ENCODE measurements at places on chromosomes 2 and 18.

DNA sequence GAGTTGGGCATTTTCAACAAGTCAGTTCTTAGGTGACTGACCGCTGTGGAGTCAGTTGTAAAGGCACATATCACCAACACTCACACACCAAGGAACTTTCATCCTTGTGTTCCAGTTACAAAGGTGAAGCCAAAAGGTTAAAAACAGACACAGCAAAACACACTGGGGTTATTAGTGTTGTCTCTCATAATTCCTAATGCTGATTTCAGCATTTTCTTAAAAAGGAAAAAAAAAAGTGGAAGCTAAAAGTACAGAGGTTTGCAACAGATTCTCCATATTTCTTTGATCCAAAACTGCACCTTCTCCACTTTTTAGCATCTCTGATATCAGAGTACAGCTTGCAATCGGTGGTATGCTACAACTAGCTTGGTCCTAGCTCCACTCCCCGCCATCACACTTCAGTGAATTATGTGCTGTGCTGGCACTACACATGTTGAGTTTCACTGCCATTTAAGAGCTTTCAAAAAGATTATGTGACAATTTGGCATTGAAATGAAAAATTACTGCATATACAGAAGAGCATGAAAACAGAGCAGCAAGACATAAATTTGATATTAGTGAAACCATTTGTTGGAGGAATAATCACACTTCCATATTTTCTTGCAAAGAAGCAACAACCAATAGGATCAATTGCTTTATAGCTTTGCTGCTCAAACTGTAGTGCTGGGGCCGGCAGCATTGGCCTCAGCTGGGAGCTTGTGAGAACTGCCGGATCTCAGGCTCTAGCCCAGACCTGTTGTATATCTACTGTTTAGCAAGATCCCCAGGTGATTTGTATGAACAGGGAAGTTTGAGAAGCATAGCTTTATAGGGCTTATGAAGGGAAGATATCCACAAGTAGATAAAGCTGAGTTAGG is 62.3 kb upstream of the DAPL1 start:
- no peak for DNase-seq

DNA sequence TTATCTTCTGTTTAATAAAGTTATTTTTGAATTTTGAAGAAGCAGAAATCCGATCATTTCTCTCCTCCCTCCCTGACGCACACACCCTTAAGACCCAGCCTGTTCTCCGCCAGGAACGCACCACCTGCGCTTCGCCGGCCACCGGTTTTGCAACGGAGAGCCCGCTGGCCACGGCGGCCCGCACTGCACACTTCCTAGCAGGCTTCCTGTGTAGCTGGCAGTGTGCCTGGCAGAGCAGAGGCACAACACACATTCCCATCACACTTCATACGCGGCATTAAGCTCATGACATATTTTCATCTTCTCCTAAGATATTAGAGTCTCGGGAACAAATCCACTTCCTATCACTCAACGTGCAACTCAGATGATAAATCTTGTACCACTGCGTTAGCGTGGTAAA is 148.0 kb downstream of the HDAC4 start:
- no peak for DNase-seq

GRCh38 chr2:7053650-7054265 is 136.5 kb downstream of the RNF144A start:
- DNase-seq, result no peak

DNA sequence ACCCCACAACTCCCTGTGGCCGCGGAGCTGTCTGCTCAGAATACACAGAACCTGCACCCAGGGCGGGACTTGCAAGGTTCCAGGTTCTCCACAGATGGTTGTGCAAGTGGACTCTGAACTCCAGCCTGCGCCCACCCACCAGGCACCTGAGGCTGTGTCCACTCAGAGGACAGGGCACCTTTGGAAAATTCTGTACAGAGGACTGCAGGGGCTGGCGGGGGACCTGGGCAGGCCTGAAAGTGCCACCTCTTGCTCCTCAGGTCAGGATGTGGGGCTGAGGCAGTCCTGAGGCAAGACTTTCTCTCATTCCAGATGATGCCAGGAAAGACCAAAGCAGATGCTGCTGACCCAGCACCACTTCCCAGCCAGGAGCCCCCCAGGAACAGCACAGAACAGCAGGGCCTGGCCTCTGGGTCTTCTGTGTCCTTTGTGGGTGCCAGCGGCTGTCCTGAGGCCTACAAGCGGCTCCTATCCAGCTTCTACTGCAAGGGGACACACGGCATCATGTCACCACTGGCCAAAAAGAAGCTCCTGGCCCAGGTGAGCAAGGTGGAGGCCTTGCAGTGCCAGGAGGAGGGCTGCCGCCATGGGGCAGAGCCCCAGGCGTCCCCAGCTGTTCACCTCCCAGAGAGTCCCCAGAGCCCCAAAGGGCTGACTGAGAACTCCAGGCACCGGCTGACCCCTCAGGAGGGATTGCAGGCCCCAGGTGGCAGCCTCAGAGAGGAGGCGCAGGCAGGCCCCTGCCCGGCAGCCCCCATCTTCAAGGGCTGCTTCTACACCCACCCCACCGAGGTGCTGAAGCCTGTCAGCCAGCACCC is 14.4 kb downstream of the ARID5A start:
- no peak for DNase-seq

- DNase-seq, result no peak
These were observed 62.7 kb upstream of the CAPN13 start for GRCh38 chr2:30869988-30870387.

- DNase-seq, result no peak
These were observed 24.4 kb upstream of the TEX44 start for GRCh38 chr2:231568098-231568784.

GRCh38 chr2:34670482-34670881 is 1071.4 kb upstream of the FAM98A start:
- no peak for DNase-seq

DNA sequence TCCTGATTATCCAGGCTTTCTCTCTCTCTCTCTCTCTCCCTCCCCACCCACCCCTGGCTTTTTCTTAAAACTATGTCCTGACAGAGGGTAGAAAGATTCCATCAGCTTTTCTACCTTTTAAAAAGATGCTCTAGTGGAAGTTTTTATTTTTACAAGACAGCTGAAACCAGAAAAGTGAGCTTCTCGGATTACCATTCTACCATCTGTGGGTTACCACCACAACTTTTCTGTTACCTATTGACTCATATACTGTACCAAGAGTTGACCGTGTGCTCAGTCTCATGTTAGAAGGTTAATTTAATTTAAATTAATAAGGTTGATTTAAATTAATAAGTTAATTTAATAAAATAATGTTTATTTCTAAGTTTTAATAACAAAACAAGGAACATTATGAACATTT is 137.6 kb downstream of the UPP2 start:
- no peak for DNase-seq

- no peak for DNase-seq
These were observed 9.9 kb downstream of the RELCH start for GRCh38 chr18:62196980-62197379.

DNA sequence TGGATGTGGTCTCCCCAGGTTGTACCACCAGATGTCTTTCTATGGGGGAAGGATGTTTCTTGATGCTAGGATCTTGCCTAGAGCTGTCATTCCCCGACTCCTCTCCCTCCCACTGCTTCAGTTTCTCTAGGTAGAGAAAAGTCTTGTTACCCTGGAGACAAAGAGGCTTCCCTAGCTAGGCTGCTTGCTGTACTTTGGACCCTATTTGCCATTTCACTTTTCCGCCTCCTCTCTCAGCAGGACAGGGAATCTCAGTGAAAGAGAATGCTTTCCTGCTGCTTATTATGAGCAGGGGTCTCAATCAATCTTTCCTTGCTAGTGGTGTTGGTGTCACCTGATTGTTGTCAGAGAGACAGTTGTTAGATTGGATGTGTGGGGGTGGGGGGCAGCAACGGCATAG is 818.8 kb upstream of the GYPC start:
- DNase-seq, result no peak

DNA sequence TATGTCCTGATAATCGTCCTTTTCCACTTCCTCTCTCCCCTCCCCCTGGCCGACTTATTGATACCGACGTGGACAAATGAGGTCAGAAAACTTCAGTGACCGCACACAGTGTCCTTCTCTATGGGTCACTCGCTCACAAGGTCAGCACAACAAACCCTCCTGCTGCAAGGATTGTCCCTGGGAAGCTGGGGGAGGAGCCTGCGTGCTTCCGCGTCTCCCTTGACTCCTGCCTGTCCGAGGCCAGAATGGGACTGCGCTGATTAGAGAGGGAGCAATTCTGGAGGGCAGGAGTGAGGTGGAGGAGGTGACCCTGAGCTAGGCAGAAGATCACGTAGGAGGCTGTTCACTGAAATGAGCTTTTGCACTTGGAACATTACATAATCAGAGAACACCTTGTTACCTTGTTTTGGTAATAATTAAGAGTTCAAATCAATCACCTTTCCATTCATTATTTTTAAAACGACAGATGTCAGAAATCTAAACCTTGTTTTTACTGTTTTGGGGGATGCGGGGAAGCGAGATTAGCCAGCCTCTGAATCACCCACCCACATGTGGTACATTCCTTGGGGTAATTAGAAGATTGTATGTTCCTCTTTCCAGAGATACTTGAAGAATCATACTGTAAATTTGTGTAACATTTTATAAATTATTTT is 70.6 kb downstream of the CTAGE1 start:
- DNase-seq, result no peak

GRCh38 chr18:28124131-28125029 is 52.5 kb downstream of the CDH2 start:
- DNase-seq, result no peak

DNA sequence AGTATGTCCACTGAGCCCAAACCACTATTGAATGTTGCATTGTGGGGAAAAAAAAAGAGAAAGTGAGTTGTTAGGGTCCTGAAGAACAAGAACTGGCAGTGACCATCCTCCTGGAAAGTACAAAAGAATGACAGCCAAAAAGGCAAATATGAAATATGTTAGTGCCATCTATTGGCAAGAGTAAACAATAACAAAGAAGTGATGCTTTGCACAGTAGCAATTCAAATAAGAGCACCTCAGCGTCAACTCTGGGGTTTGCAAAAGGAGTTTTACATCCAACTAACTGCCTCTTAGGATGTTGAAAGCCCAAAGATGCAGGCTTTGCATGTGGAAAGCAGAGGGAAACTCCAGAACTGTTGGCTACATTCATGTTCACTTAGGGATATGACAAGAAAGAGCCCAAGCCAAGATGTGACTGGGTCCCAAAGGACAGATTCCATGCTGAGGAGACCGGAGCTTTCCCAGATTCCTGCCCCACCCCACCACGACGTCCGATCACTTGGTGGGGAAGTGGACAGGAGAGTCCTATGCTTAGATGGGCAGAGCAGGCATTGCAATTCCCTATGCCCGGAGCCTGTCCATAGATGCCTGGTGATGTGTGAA is 15.6 kb downstream of the TRABD2A start:
- peak; percentile 8 for DNase-seq

- no peak for DNase-seq
These were observed 237.5 kb downstream of the CTNNA2 start for GRCh38 chr2:79750321-79750720.

DNA sequence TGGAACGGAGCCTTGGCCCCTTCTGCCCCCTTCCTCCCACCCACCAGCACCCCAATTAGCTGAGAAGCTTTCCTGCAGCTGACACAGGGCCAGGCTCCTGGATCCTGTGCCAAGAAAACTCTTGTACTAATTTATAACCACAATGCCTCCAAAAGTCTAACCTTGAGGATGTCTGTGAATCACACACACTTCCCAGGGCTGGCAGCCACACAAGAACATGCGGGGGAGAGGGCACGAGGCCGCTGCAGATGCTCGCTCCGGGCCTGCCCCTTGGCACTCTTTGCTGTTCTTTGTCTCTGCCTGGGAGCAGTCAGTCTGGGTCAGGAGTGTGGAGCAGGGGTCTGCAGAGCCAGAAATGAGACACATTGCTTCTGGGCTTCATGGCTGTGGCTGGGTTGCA is 62.7 kb upstream of the KIF5C start:
- DNase-seq, result peak; percentile 63

DNA sequence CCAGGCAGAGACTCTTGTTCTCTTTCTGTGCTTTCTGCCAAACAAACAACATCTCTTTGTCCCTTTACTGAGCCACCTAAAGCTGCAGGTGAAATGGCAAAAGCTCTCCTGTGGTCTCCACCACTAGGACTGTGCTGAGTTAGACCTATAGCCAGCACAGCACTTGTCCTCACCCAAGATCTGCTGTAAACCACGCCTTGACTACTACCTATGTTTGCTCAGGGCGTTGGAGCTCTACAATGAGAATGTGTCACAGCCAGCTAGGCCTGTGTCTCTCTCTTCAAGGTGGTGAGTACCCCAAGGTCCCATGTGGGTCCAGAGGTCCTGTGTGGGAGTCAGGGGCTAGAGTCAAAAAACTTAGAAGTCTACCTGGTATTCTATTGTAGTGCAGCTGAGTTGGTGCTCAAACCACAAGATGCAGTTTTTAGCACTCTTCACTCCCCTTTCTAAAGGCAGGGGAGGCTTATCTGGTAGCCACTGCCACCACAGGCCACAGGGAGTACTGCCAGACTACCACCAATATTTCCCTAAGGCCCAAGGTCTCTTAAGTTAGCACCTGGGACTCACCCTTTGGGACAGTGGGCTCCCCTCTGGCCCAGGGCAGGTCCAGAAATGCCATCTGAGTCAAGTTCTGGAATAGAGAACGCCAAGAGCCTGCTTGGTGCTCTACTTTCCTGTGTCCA is 96.8 kb upstream of the RPRM start:
- DNase-seq, result no peak

DNA sequence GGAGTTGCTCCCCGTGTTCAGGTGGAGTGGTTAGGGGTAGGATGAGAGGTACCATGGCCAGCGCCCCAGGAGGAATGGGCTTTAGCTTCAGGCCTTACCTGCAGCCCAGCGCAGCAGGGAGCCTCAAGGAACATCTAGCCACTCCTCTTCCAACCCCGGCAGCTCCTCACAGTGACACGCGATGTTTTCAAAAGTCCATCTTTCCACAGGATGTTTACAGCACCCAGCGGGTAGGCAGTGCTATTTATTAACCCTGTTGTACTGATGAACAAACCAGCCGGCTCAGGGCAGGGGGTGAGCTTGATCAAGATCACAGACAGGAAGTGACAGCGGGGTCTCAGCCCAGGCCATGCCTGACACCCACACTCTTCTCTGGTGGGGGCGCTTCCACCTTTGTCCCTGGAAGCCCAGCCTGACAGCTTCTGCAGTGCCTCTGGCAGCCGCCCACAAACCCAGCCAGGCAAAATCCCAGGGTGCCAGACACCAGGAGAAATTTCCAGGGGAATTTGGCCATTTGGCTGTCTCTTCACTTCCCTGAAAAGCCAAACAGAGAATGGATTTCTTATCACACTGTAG is 18.4 kb upstream of the PRLH start:
- peak; percentile 54 for DNase-seq
